ENCODE measurements at places on chromosomes 6 and 20. TPM values are rescaled to one million over a fixed set of nuclear protein-coding genes. Genes with fewer than 3 reads are reported as not detected.

MSH5 gene
- 6.4 TPM for total RNA-seq

DNA sequence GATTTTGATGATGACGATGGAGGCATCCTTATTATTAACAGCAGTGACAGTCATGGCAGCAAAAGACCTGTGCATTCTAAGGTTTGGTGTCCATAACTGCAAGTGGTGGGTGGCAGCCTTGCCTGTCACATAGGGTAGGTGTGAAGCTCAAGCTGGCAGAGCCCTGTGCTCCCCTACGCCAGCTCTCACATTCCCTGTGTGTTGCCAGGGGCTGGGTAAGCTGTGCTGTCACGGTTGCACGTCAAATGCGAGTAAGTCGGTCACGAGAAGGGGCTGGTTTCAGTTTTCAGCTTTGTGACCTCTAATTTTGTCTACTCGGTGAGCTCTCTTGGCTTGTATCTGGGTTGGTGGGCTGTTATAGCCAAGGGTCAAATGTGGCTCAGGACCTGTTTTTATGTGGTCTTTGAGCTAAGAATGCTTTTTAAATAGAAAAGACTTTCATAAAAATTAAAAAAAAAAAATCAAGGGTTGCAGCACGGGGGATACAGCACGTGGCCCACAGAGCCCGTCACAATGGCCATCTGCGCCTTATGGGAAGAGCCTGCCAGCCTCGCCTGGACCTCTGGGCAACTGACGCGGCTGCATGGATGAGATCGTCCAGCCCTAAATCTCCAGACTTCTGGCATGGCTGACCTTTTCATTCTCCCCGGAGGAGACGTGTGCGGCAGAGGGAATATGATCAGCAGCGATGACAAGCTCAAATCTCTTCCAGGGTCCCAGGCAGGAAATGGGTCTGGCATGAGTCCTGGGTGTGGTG lies 148.5 kb downstream of the PHACTR3 start:
- no peaks in the 10 kb centered on the region for H3K36me3 ChIP-seq
- no peak for DNase-seq
- peaks cover 44% of the 10 kb centered on the region for H3K4me1 ChIP-seq
- peaks cover 51% of the 10 kb centered on the region for H3K27me3 ChIP-seq

DNA sequence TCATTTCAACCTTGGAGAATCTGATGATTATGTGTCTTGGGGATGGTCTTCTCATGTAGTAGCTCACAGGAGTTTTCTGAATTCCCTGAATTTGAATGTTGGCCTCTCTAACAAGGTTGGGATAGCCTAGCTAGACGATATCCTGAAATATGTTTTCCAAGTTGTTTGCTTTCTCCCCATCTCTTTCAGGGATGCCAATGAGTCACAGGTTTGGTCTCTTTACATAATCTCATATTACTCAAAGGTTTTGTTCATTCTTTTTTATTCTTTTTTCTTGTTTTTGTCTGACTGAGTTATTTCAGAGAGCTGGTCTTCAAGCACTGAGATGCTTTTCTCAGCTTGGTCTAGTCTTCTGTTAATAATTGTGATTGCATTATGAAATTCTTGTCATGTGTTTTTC lies 42.7 kb upstream of the COL9A1 start:
- peaks cover 12% of the 10 kb centered on the region for H3K27me3 ChIP-seq
- no peaks in the 10 kb centered on the region for H3K36me3 ChIP-seq
- no peak overlapping the region for H3K4me3 ChIP-seq
- DNase-seq, result no peak

DNA sequence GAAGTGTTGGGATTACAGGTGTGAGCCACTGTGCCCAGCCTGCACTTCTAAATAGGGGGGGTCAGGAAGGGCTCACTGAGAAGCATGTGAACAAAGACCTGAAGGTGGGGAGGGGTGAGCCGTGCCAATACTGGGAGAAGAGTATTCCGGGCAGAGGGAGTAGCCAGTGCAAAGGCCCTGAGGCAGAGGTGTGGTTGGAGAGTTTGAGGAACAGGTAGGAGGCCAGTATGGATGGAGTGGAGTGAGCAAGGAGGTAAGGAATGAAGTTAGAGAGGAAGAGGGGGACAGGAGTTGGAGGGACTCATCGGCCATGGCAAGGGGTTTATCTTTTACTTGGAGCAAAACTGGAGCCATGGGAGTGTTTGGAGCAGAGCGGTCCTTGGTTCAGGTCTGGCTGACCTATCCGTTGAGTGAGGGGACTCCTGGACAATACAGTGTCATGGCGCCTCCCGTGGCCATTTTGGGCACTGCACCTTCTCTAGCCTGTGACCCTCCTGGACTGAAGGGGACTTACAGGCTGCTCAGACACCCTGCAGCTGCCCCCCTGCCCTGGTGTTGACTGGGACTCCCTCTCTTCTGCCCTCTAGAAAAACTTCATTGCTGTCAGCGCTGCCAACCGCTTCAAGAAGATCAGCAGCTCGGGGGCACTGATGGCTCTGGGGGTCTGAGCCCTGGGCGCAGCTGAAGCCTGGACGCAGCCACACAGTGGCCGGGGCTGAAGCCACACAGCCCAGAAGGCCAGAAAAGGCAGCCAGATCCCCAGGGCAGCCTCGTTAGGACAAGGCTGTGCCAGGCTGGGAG lies 12.1 kb downstream of the FOXS1 start:
- H3K27me3 ChIP-seq, result no peaks in the 10 kb centered on the region
- H3K4me1 ChIP-seq, result peaks cover 34% of the 10 kb centered on the region
- DNase-seq, result no peak
- no peak overlapping the region for H3K27ac ChIP-seq

DNA sequence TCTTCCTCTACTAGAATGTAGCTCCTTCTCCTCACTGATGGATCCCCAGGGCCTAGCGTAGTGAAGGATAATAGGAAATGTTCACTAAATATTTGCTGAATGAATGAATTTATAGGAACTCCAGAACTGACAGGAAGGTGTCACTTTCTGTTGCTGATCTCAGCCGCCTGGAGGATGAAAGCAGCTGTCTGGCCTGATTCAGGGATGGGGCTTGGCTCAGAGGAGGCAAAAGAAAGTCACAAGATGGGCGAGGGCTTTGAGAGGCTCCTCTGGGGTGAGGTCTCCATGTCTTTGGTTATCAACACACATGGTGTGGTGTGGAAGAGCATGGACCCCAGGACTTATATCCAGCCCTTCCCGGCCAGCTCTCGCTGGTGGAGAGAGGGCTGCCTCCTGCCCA lies 11.5 kb upstream of the CCDC167 start:
- H3K27me3 ChIP-seq, result no peaks in the 10 kb centered on the region
- no peak for DNase-seq
- peaks cover 6% of the 10 kb centered on the region for H3K4me1 ChIP-seq
- H3K36me3 ChIP-seq, result no peaks in the 10 kb centered on the region

MMP24 gene
- 0.83 TPM for total RNA-seq

DNA sequence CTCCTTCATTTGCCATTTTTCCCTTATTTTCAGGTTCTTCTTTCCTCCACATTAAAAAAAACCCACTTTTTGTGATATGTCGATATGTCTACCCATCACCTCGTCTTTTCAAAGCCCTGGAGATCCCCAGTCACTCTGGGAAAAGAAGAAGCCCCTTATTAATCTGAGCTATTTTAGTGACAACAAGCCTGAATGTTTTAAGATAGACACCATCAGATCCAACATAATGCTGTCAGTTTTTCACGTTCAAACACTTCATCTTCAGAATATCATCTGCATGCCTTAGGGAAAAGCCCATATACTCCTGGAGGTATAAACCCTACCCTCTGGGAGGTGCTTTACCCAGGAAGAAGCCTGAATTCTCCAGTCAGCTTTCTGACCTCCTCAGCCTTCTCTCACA lies 464.0 kb upstream of the CDH4 start:
- peak overlapping the region; percentile 33 for H3K27ac ChIP-seq
- DNase-seq, result no peak
- peaks cover 29% of the 10 kb centered on the region for H3K4me1 ChIP-seq
- H3K27me3 ChIP-seq, result no peaks in the 10 kb centered on the region

DNA sequence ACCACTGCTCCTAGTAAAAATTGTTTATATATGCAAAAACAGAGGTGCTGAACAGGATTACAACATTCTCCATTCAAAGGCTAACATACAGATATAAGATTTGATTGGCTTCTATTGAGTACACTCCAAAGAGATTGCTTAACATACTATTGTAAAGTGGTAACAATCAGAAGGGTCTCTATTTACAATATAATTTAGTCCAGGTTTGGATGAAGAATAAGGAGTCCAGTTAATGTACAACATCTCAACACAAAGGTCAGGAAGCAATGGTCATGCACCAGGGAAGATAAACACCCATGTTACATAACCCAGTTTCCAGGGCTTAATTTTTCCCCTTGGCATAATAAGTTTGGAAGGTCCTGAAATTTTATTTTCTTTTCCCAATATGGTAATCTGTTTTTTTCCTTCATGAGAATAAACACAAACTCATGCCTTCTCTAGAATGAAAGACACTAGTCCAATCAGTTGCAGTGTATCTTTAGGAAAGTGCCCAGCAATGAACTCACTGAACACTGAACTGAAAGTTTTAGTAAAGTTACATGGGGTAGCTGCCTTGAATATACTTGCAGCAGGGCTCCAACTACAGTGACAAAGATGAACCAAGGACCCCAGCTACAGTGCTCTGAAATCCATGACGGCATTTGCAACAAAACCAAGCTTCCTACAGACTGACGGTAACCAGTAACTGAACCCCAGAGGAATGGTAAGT lies 255.3 kb upstream of the GJE1 start:
- no peaks in the 10 kb centered on the region for H3K4me1 ChIP-seq
- H3K36me3 ChIP-seq, result no peaks in the 10 kb centered on the region
- H3K27me3 ChIP-seq, result no peaks in the 10 kb centered on the region
- H3K27ac ChIP-seq, result no peak overlapping the region
- no peak overlapping the region for H3K4me3 ChIP-seq

GRCh38 chr20:17857639-17858449 lies 110.8 kb downstream of the SNX5 start:
- peaks cover 17% of the 10 kb centered on the region for H3K4me1 ChIP-seq
- H3K4me3 ChIP-seq, result no peak overlapping the region
- no peak overlapping the region for H3K27ac ChIP-seq
- H3K36me3 ChIP-seq, result no peaks in the 10 kb centered on the region

DNA sequence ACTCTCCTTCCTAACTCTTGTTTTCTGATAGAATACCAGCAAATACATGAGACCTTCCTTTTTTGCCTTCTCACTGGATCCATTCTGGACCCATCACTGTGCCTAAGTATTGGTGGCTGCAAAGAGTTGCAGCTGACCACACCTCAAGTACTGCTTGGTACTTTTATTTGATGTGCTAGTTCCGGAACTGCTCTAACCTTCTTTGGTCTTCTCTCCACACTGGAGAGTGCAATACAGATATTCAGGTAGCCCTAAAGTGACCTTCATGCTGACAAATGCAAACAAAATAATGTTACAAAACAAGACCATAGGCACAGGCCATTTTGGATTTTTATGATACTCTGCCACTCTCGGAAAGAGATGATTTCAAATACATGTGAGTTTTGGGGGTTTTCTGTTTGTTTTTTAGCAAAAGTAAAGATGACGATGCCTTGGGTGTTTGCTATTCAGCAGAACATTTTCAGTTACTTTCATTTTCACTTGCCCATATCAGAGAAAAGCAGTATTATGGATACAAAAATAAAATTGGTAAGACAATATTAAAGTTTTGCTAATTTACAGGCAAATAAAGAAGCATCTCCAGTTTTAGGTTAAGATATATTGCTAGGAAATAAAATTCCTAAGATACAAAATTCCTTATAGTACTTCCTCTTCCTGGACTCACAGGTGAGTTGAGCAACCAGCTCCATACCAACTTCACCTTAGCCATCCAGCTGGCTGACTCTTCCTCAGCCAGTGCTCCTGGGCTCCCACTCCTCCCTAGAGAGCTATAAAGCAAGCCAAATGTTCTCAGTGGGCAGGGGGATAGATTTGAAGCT lies 42.0 kb downstream of the PTPRK start:
- peaks cover 20% of the 10 kb centered on the region for H3K4me1 ChIP-seq
- H3K27me3 ChIP-seq, result no peaks in the 10 kb centered on the region
- H3K27ac ChIP-seq, result no peak overlapping the region
- no peak for DNase-seq
- peak overlapping the region; percentile 7 for H3K4me3 ChIP-seq
- no peaks in the 10 kb centered on the region for H3K36me3 ChIP-seq

TMEM242 gene
- total RNA-seq, result 7.3 TPM

DNA sequence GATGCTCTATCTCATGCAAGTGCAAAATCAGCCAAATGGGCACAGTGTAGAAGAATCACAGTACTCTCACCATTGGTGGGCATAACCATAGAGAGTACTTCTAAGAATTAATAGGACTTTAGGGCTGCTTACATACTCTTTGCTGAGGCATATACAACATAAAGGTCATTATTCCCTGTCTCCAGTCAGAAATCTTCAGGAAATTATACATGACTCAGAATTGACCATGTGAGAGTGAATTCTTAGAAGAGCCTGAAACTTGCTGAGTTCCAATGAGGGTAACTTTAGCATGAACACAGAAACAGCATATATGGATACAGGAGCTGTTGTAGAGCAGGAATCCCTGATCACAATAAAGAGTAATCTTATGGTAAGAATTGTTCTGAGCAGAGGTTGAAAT lies 498.7 kb downstream of the TENT5A start:
- no peaks in the 10 kb centered on the region for H3K4me1 ChIP-seq
- no peak overlapping the region for H3K27ac ChIP-seq
- DNase-seq, result no peak
- H3K4me3 ChIP-seq, result no peak overlapping the region
- H3K27me3 ChIP-seq, result no peaks in the 10 kb centered on the region

GRCh38 chr20:11401988-11402387 lies 515.7 kb upstream of the BTBD3 start:
- no peaks in the 10 kb centered on the region for H3K27me3 ChIP-seq
- H3K4me1 ChIP-seq, result no peaks in the 10 kb centered on the region
- H3K27ac ChIP-seq, result no peak overlapping the region
- no peak overlapping the region for H3K4me3 ChIP-seq

DNA sequence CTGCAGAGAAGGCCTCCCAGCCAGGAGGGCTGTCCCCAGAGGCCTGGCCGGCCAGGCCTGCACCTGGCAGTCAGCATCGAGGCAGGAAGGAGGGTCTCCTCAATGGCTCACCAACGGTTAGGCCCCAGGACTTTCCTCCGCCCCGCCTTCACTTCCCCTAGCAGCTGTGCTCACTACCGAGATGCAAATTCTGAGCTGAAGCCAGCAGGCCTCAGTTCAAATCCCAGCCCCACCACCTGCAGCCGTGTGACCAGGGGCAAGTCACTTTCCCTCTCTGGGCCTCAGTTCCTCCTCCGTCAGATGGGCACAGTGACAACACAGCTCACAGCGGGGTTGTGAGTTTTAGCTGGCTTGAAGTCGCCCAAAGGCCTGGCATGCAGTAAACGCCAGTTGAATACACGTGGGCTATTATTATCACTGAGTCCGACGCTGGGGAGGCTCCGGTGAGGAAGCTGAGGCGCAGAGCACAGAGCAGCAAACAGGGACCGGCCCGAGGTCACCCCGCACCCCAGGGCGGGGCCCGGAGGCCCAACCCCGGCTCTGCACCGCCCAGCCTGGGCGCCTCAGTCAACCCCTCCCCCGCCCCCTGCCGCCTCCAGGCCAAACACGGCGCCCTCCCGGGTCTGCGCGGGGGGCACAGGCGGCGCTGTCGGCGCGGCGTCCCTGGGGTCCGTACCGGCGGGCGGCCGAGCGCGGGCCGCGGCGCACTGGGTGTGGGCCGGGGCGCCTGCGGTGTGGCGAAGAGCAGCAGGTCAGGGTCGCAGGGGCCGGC lies 671 bp downstream of the E2F1 start:
- peaks cover 27% of the 10 kb centered on the region for H3K4me1 ChIP-seq
- DNase-seq, result no peak
- H3K36me3 ChIP-seq, result no peaks in the 10 kb centered on the region
- H3K27me3 ChIP-seq, result no peaks in the 10 kb centered on the region
